ENCODE measurements at places on chromosomes 3 and 15. TPM values are rescaled to one million over a fixed set of nuclear protein-coding genes. Genes with fewer than 3 reads are reported as not detected.

GRCh38 chr3:36792342-36792741 lies 28.0 kb upstream of the DCLK3 start:
- DNase-seq = peak; percentile 36

DNA sequence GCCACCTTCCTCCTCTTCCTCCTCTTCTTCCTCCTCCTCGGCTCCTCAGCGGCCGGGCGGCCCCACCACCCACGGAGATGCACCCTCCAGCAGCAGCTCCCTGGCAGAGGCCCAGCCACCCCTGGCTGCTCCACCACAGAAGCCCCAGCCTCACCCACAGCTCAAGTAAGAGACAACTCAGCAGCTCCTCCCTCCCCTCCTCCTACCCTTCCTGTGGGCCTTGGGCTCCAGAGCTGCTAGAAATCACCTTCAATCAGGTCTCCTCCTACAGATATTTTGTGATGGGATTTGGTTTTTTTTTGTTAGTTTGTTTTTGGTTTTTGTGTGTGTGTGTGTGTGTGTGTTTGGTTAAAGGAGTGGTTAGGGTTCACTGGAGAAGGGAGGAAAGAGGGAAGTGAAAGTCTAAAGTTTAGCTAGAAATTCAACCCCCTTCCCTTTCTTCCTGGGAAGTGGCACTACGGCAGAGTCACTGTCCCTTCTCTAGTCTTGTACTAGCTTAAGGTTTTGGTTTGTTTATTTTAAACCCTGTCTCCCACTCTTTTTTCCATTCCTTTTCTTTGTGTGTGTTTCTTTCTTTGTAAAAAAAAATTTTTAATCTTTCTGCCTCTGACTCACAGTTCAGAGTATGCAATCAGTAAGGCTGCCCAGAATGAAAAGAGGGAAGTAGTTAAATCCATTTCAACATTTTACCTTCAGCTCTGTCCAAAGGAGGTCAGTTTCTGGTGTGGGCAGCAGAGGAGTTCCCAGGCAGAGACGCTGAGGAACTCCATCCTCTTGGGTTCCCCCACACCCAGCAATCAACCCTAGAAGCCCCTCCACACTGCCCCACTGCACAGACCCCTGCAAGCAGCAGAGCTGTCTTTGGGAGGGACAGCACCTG lies 29.0 kb upstream of the TIMP4 start:
- no peak for DNase-seq

Gene CCDC66
- total RNA-seq = 13.5 TPM

- no peak for DNase-seq
Observed at GRCh38 chr3:41701191-41701698, 260.7 kb downstream of the ULK4 start.

- peak; percentile 34 for DNase-seq
Observed at GRCh38 chr3:143627336-143627735, 220.9 kb downstream of the SLC9A9 start.

GRCh38 chr3:15892311-15893227 lies 94.8 kb upstream of the ANKRD28 start:
- DNase-seq = no peak

DNA sequence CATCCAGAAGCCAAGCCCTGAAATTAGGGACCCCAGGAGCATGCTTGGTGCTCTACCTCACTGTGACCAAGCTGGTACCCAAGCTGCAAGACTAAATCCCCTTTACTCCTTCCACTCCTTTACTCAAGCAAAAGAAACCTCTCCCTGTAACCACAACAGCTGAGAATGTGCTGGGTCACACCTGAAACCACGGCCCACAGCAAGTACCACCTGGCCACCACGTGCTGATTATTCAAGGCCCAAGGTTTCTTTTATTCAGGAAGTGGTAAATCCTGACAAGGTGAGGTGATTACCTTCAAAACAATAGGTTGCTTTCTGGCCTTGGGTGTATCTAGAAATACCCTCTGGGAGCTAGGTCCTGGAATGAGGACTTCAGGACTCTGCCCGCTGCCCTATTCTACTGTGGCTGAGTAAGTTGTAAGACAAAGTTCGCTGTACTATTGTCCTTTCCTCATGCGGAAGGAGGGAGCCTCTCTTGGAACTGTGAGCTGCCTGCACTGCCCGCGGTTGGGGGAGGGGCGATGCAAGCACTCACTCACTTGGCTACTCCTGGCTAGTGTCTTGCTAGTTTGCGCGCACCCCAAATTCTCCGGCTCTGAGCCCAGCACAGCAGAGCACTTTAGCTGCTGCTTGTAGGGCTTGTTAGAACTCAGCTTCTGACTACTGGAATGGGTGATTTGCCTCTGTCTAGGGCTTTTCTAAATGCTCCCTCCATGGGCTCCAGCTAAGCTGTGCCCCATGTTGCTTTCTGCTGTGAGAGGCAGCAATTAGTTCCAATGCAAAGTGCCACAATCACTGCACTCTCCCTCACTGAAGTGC lies 487.1 kb upstream of the CNTN3 start:
- peak; percentile 16 for DNase-seq

DNA sequence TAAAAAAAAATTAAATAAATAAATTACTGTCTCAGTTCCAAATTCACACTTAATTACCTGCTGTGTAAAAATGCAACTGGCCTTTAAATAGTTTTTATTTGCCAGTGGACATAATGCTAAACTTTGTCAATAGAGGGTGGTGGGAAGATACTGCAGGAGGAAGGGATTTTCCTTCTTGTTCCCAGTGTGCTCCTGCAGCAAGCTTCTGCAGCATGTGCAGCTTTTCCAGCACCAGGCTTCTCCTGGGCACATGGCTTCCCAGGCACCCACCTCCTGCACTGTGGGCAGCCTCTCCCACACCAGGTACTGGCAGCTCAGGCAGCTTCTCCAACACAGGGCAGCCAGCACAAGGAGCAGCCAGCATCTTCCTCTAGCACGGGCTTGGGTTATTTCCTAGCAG lies 29.6 kb upstream of the BBX start:
- no peak for DNase-seq
